IMR-90 (cell line): ENCODE measurements at places on chromosomes 3 and 15.

DNA sequence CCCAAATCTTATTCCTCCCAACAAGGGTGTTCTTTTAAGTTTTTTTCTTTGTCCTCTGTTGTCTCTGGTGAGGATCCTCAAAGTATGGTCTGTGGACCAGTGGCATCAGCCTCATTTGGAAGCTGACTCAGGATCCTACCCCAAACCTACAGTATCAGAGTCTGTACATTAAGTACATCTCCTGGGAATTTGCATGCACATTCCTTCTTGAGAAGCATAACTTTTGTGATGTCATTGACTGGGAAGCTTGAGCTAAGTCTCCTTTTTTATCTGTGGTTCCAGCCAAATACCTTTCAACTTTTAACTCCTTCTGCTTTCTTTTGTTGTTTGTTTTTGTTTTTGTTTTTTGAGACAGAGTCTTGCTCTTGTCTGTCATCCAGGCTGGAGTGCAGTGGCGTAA is 40.5 kb downstream of the ARMC8 start:
- peak; percentile 81 for DNase-seq

GRCh38 chr15:28002136-28002861 is 96.8 kb downstream of the OCA2 start:
- no peak for DNase-seq

GRCh38 chr15:79211481-79211880 is 71.0 kb upstream of the ANKRD34C start:
- DNase-seq = no peak

DNA sequence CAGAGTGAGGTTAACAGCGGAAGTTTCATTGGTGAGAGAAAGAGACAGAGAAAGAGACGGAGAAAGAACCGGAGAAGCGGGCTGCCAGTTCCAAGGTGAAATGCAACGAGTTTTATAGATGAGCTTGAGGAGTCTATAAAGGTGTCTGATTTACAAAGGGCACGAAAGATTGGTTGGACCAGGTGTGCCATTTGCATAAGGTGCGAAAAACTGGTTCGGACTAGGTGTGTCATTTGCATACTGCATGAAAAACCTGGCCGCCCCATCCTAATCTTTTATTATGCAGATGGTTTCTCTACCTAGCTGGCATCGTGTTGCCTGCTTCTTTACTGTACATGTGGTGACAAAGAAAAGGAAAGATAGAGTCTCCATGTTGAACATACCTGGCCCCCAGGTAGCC is 253.8 kb upstream of the IGF1R start:
- no peak for DNase-seq

DNA sequence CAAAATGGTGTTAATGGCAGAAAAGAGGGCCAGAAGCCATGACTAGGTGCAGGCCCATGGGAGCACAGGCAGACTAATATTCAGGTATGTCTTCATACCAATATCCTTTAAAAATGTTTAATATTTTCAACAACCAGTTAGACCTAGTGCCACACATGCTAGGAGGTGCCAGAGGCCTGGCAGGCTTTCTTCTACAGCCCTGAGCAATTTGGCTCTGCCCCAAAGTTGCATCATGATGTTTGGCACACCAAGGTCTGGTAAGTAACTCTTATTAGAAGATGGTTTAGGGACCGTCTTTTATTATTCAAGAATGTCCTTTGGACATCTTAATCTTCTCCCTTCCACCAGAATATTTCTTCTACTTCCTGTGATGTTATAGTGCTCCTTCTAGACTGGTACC is 34.8 kb downstream of the MITF start:
- no peak for DNase-seq

DNA sequence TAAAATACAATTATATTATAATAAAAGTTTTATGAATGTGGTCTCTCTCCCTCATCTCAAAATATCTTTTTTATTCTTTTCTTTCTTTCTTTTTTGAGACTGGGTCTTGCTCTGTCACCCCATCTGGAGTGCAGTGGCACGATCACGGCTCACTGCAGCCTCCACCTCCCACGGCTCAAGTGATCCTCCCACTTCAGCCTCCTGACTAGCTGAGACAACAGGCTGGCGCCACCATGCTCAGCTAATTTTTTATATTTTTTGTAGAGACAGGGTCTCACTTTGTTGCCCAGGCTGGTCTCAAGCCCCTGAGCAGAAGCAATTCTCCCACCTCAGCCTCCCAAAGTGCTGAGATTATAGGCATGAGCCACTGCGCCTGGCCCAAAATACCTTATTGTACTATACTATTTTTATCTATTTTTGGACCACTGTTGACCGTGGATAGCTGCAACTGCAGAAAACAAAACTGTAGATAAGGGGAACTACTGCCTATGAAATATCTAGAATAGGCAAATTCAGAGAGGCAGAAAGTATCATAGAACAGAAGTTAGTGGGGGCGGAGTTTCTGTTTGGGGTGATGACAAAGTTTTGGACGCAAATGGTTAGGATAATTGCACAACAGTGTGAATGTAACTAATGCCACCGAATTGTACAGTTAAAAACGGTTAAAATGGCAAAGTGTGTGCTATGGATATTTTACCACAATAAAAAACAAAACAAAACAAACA is 66.6 kb downstream of the SLC12A8 start:
- no peak for DNase-seq

DNA sequence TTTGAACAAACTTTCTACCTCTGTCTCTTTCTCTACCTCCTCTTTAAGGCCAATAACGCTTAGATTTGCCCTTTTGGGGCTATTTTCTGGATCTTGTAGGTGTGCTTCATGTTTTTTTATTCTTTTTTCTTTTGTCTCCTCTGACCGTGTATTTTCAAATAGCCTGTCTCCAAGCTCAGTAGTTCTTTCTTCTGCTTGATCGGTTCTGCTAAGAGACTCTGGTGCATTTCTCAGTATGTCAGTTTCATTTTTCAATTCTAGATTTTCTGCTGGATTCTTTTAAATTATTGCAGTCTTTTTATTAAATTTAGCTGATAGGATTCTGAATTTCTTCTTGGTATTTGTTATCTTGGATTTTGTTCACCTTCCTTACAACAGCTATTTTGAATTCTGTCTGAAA is 148.7 kb downstream of the RSRC1 start:
- no peak for DNase-seq

GRCh38 chr3:130835483-130835882 is 58.4 kb upstream of the ATP2C1 start:
- no peak for DNase-seq

GRCh38 chr3:17946619-17947018 is 204.2 kb upstream of the TBC1D5 start:
- no peak for DNase-seq

- DNase-seq = no peak
Observed at GRCh38 chr3:4119119-4119518, 184.1 kb upstream of the SETMAR start.

GRCh38 chr15:81544385-81544784 is 170.4 kb upstream of the TMC3 start:
- no peak for DNase-seq

DNA sequence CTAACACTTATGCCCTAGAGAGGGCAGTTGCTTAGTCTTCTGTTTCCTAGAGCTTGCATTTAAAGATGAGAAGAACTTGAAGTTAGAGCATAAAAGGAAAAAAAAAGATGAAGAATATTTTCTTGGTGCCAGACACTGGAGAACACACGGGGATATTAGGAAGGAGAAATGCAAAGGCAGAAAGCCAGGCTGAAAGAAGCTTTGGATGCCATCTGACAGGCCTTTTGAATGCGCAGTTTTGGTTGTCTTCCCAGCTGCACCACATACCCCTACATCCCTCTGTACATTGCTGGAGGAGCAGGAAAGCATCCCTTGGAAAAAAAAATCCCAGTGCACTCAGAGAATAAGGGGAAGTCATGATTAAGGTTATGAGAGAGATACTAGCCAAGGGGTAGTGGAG is 378.9 kb downstream of the GAP43 start:
- no peak for DNase-seq

DNA sequence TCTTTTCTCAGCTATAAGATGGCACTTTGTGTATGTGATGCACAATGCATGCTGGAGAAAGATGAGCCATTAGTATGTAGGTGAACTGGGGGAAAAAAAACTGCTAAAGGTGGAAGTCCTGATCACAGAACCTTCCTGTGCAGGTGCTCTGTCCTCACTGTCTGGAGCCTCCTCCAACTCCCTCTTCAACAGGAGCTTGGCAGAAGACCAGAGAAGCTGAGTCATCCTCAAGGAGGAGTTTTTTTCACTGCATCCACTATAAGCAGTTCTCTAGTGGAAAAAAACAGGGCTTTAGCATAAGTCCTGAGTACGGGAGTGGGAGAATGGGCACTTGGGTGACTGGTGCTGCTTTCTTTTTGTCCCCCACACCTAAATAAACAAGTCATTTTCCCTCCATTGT is 168.4 kb upstream of the CADPS start:
- DNase-seq = no peak

GRCh38 chr3:18238332-18238731 is 186.8 kb downstream of the SATB1 start:
- no peak for DNase-seq

GRCh38 chr3:129230311-129231019 is 18.9 kb upstream of the COPG1 start:
- peak; percentile 90 for DNase-seq

DNA sequence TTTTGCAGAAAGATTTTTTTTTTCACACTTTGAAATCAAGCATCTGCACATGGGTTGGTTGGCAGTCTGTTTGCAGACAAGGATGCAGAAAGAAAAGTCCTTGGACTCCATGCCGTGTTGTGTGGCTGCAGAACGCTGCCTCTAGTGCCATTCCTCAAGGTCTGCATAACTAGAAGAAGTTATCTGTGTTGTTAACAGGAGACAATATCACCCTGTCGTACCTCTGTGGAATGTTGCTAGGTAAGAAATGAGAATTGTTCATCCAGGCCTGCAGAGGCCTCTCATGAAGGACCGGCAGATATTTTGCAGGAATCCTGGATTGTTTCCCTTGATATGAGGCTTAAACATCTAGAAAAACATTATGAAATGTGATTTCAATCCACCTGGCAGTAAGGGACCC is 58.5 kb upstream of the PPARG start:
- no peak for DNase-seq

DNA sequence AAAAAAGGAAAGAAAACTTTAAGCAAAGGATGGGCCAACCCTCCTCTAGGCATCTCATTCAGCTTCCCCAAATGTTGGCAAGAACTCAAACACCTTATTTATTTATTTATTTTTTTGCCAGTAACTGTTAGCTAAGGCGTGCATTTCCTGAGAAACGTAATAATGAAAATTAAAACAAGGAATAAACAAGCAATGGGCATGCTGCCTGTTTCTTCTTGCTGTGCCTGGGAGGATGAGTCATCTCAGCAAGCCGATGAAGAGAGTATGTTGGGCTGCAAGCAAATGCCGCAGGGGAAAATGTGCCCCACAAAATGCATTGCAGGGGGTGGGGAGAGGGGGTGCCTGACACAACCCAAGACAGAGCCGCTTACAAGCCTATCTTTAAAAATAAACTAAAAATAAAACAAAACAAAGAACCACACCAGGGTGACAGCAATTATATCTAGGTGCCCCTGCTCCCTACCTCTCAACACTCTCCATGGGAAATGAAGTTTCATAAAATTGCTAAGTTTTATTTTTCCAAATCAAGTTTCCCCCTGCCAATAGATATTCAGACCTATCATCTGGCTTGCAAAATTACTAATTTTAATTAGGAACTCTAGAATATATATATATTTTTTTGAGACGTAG is 40.3 kb downstream of the EIF4E3 start:
- DNase-seq = peak; percentile 86
